ENCODE measurements at places on chromosomes 6 and 20.

GRCh38 chr6:38775870-38776269 is 60.8 kb downstream of the DNAH8 start:
- no peak for DNase-seq

DNA sequence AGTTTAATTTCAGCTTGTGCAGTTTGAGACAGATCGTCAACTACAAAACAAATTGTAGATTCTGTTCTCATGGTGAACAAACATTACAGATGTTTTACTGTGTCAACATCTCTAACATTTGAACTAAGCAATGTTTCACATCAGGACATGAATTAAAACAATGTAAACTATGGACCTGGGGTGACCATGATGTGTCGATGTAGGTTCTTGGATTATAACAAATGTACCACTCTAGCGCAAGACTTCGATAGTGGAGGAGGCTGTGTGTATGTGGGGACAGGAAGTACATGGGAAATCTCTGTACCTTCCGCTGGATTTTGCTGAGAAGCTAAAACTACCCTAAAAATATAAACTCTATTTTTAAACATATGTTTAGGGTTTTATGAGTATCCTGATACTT is 17.1 kb downstream of the HIVEP2 start:
- DNase-seq: no peak

DNA sequence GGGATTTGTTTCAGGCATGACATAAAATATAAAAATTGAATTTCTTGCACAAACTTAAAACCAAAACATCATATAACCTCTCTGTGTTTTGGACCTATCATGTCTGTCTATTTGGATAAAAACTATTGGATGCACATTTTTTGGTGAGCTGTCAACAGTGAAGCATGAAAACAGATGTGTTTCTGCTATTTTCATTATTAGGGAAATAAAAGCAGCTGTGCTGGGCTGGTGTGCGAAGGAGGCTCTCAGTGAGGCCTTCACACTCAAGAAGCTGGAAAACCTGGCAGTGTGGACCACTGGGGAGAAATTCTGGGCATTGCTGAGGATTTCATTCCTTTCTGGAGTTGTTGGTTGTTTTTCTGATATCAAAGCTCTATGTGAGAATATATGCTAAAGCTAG is 395.3 kb downstream of the GJA1 start:
- no peak for DNase-seq

- no peak for DNase-seq
These were observed 23.8 kb downstream of the FOXC1 start for GRCh38 chr6:1633366-1634021.

GRCh38 chr6:161091151-161091550 is 99.6 kb downstream of the MAP3K4 start:
- no peak for DNase-seq

- DNase-seq: no peak
These were observed 82.7 kb downstream of the CTNNBL1 start for GRCh38 chr20:37776526-37776925.

DNA sequence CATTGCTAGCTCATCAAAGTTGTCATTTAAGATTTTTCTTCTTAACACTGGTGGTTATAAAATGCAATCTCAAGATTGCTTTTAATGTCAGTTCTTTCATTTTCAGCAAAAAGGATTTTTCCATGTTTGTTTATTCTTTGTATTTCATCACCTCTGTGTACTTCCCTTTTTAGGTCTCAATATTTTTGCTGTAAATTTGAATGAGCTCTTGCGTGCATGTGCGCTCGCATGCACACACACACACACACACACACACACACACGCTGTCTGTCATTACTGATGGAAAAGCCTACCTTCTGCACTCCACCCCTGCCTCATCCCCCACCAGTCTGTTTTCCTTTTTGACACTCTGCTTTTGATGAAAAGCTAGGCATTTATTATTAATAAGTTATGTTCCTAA is 85.3 kb upstream of the FYN start:
- DNase-seq: no peak

DNA sequence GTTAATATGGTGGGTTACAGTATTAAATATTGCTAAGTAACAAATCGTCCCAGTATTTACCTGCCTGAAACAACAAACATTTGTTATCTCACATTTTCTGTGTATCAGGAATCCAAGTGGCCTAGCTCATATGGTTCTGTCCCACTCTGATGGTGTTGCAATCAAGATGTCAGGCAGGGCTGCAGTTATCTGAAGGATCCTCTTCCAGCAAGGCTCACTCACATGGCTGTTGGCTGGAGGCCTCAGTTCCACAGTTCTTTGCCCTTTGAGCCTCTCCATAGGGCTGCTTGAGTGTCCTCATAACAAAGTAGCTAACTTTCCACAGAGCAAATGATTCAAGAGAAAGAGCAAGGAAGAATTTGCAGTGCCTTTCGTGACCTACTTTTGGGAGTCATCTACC is 17.7 kb downstream of the RAB22A start:
- no peak for DNase-seq

DNA sequence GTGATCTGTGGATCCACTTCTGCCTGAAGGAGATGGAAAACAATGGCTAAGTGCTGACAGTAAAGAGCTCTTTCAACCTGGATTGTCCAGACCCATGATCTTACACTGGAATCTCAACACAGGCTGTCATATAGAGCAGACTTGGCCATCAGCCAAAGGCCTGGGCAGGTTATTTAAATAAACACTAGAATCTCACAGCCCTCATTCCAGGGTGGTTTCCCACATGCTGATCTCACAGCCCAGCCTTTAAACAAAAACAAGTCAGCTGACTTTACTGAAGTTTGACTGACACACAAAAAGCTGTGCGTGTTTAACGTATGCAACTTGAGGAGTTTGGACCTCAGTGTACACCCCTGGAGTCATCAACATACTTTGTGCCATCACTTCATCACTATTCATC is 28.4 kb downstream of the SYNDIG1 start:
- DNase-seq: no peak

- no peak for DNase-seq
These were observed 33.2 kb downstream of the CCN2 start for GRCh38 chr6:131917763-131918649.

DNA sequence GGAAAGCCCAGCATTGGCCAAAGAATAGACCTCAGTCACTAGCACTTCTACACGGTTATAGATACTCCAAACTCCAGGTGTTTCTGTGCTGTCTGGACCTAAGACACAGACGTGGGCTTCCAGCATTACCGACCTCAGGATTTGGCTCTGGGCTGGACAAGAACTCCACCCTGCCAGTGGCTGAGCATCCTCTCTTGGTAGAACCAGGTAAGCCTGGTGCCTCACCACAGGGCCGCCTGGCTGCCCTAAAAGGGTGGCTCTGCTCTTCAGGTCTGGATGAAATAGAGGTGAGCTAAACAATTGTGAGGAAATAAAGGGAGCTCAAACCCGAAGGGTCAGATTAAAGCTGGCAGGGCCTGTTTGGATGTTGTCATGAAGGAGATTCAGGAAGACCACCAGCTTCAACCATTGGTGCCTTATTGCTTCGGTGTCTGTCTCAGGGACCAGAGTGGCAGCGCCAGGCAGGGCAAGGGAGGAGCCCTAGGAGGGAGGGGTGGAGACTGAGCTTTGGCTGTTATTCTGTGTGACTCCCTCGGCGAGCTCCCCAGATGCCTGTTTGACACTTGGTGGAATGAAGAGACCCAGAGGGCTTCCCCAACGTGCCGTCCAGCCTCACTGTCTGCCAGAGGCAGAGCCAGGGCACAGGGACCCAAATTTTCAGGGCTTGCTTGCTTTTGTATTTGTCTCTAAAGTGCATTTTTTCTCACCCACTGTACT is 8.6 kb downstream of the SYNDIG1 start:
- DNase-seq: no peak

- DNase-seq: no peak
These were observed 80.4 kb upstream of the RIPOR2 start for GRCh38 chr6:25016014-25016720.

DNA sequence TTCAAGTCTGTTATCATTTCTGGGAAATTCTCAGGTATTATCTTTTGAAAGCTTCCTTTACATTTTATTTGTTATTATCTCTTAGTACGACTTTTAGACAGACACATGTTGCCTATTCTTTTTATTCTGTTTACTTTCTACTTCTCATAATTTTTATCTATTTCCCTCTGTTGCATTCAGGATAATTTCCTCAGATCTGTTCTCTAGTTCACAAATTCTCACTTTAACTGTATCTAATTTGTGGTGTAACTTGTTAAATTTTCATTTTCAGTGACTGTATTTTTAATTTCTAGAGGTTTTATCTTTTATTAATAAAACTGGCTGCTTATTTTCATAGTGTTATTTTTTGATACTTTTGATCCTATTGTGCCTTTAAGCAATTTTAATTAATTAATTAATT is 16.0 kb downstream of the ATRN start:
- no peak for DNase-seq

GRCh38 chr6:4434655-4435054 is 299.3 kb upstream of the ECI2 start:
- DNase-seq: no peak

GRCh38 chr20:46767127-46767761 is 57.8 kb downstream of the SLC2A10 start:
- DNase-seq: no peak

GRCh38 chr6:99711925-99712324 is 105.3 kb downstream of the PRDM13 start:
- DNase-seq: no peak

DNA sequence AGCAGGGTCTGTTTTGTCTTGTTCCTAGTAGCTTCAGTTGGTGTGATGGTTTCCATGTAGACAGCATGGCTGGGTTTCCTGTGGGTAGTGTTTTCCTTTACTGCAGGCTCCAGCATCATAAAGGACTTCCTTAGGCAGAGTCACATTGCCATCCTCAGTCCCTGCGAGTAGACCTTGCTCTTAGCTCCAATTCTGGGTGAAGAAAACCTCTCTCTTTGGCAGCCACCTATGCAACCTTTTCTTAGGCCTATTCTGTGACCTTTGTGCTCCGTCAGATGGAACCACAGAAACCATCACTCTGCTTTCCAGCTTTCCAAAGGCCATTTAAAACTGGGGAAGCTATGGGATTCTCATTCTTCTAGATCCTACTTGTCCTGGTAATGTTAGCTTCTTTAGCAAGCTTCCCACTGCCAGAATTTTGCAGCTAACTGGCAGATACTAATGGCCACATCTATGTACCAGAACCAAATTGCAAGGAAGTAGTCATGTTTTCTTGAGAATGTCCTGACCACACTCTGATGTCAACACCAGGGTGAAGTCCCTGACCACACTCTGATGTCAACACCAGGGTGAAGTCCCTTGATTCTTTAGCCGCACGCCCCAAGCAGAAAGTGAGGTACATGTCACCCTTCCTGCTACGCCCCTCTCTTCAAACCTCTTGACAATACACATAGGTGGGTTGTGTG is 646.6 kb upstream of the HS3ST5 start:
- no peak for DNase-seq

GRCh38 chr6:456358-456867 is 64.9 kb downstream of the IRF4 start:
- no peak for DNase-seq

DNA sequence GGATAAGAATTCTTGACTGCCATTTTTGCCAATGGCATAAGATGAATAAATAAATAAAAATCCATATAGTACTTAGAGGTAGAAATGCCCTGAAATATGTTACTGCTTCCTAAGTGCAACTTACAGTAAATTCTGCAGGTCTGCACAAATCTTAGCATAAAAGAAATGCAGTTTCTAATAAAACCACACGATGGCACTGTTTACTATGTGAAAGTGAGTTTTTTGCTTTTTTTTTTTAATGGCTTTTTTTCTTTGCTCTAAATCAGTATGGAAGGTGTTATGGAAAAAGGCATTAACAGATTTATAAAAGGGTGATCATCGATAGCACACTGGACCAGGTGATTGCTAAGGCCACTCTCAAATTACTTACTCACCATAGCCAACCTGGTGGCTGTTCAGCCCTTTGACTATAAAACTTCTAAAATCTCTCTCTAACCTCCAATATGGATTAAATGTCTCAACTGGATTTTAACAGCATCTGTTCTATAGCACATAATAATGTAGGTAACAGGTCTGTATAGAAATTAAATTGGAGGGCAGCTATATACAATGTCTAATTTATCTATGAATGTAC is 45.8 kb downstream of the AHI1 start:
- no peak for DNase-seq

GRCh38 chr6:159102373-159103160 is 57.8 kb upstream of the TAGAP start:
- no peak for DNase-seq

- no peak for DNase-seq
These were observed 284.9 kb downstream of the PRKN start for GRCh38 chr6:162442687-162443086.

DNA sequence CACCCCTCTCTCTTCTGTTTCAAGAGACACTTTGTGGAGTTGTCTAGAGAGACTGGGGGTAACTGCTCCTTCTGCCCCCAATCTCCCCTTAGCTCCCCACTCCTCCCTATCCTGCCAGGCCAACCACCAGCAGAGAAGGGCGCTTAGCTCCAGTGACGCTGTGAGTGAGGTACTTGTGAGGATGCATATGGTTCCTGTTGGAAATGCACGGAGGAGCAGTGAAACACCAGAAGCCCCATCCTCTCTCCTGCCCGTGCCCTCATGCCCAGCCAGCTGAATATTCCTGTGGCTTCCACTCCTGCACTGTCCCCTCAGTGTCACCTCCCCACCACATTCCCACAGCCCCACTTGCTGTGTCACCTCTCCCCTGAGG is 11.9 kb downstream of the NT5E start:
- DNase-seq: no peak

GRCh38 chr20:49821381-49821780 is 8.8 kb downstream of the SLC9A8 start:
- no peak for DNase-seq

DNA sequence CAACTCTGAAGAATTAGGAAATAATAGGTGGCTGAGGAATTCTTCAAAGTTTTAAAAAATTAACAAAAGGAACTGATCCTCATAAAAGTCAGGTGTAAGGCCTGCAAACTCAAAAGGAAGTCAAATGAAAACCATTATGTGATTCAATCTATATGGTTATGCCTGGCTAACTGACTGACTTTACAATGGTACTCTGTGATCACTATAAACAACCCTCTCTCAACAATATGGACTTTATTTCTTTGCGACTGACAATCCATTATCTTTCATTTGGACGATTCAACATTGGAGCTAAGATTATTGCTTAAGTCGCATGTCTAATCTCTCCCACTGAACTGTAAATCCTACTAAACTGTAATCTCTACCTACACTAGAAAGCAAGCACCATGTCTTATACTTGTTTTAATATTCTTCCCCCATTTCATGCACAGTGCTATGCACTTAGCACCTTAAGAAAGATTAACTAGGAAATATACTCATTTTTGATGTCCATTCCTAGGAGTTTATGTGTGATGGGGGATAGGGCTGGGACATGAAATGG is 1.4 kb downstream of the STK38 start:
- no peak for DNase-seq

DNA sequence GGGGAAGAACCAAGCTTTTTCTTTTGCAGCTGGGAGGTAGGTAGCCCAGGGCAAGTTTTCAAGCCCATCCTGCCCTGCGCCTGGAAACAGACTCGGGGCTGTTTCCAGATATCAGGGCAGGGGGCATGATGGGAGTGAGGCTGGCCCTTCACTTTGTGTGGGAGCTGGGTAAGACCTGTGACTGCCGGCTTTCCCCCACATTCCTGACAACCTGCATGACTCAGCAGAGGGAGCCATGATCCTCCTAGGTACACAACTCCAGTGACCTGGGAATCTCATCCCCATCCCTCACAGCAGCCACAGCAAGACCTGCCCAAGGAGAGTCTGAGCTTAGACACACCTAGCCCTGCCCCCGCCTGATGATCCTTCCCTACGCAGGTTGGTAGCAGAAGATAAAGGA is 280.8 kb downstream of the SOX4 start:
- no peak for DNase-seq
